ENCODE measurements at places on chromosomes 11 and 22. TPM values are rescaled to one million over a fixed set of nuclear protein-coding genes. Genes with fewer than 3 reads are reported as not detected.

DNA sequence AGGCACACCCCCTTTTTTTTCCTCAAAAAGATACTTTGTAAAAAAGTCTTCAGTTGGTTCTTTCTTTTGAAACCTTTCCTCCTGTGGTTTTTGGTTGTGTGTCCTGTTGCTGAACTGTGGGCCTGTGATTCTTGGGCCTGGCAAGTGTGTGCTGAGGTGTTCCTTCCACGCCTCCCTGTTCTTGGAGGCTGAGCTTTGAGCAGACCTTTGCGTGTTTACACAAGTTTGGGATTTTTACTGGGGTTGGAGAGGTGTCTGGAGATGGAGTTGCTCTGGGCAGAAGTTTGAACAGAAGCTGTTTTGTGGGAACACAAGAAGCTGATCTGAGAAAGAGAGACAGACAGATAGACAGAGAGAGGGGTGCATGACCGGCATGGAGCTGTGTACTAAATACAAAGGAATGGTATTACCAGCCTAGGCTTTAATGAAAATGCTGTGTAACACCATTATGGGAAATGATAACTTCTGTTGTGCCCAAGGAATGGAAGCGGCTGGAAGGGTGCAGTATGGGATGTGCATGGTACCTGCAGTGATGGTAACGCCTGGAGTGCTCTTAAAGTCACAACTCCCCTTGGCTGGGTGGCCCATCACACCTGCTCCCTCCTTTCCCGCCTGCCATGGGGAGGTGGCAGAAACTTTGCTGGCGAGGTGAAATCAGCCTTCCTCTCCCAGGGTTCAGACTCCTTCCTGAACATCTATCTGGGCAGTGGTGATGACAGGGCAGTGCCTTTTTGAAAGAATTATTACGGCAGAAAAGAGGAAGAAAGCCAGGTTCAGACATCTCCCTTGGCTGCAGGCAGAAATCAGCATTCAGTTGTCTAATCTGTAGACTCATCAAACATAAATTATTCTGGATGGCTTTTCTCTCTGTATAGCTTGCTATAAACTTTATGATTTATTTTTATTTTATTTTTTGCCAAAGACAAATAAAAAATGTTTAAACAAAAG, 70.4 kb downstream of the LDLRAD3 start:
- no peak for DNase-seq

DNA sequence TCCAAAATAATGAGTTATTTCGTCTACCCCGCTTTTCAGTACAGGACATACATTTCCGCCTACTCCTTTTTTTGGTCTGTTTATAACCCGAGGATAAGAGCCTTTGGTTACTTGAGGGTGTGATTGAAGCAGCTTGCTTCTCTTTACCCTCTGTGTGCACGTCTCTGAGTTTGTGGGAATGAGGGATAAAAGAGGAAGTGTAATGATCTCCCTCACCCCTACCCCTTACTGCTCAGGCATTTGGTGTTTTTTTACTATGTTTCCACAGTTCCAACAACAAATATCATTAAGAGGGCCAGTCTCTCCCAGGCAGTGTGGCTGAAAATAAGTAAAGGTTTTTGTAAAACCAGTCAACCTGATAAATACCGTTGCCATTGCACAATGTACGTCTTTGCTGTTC, 83.2 kb upstream of the GAL start:
- no peak for DNase-seq

GRCh38 chr22:50274311-50274710, 4.1 kb upstream of the MAPK11 start:
- DNase-seq, result peak; percentile 69

DNA sequence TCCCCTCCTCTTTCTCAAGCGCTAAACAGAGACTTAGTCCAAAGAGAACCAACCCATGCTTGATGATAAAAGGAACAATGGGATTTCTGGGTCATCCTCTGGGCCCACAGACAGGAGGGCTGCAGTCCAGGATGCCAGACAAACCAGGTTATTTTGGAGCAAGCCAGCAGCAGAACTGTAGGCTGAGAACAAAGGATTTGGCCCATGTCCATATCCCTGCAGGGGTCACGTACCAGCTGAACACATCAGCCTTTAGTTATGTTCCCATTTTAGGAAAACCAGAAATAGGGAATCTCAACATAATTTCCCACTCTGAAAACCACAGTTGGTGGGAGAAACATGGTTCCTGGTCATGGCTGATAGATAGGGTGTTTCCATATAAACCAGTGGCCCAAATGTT, 533.6 kb upstream of the CADM1 start:
- no peak for DNase-seq

GRCh38 chr11:37313266-37313665, 715.2 kb upstream of the RAG2 start:
- no peak for DNase-seq

GRCh38 chr11:5596607-5597201, at the start of gene TRIM6:
Gene TRIM6 (plus strand): TSS chr11:5596637. CDS start chr11:5596898, 261 bp downstream.
- peak; percentile 21 for DNase-seq

The BTBD18 gene
- not detected for total RNA-seq

The PISD gene
- total RNA-seq, result 34.2 TPM

The ST14 gene
- not detected for total RNA-seq

The ACR gene
- total RNA-seq, result not detected

The BACE1-AS gene
- 3.7 TPM for total RNA-seq

The PATE2 gene
- 0.82 TPM for total RNA-seq

The SPTBN2 gene
- 170 TPM for total RNA-seq

Data from frontal cortex (tissue), 4 donors.